NCI-H460 (cell line): ENCODE measurements at places on chromosomes 1 and 21.

- DNase-seq = no peak
Observed at GRCh38 chr1:214708321-214708955, 105.4 kb downstream of the CENPF start.

GRCh38 chr21:26759731-26760130 lies 85.5 kb downstream of the ADAMTS1 start:
- DNase-seq = no peak

DNA sequence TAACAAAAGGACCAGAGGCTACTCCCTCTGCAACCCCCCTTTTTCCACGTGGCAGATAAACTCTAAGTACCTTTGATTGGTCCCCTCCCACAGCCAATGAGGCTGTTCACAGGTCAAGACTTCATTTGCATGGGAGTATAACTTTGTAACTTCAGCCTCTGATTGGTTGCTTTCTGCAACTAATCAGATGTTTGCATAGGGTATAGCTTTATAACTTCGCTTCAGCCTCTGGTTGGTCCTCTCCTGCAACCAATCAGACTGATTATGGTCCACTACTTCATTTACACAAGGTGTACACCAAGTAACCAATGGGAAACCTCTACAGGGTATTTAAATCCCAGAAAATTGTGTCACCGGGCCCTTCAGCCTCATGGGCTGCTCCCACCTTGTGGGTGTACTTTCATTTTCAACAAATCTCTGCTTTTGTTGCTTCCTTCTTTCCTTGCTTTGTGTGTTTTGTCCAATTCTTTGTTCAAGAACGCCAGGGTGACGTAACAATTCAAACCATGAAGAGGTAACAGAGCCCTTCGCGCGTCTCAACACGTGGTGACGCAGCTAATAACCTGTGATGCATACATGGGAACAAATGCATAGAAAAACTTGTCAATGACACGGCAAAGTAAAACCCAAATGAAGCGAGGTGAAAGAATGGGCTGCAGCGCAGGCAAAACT lies 47.2 kb downstream of the VPS26C start:
- no peak for DNase-seq

- no peak for DNase-seq
Observed at GRCh38 chr21:27519361-27519760, 552.5 kb upstream of the ADAMTS5 start.

DNA sequence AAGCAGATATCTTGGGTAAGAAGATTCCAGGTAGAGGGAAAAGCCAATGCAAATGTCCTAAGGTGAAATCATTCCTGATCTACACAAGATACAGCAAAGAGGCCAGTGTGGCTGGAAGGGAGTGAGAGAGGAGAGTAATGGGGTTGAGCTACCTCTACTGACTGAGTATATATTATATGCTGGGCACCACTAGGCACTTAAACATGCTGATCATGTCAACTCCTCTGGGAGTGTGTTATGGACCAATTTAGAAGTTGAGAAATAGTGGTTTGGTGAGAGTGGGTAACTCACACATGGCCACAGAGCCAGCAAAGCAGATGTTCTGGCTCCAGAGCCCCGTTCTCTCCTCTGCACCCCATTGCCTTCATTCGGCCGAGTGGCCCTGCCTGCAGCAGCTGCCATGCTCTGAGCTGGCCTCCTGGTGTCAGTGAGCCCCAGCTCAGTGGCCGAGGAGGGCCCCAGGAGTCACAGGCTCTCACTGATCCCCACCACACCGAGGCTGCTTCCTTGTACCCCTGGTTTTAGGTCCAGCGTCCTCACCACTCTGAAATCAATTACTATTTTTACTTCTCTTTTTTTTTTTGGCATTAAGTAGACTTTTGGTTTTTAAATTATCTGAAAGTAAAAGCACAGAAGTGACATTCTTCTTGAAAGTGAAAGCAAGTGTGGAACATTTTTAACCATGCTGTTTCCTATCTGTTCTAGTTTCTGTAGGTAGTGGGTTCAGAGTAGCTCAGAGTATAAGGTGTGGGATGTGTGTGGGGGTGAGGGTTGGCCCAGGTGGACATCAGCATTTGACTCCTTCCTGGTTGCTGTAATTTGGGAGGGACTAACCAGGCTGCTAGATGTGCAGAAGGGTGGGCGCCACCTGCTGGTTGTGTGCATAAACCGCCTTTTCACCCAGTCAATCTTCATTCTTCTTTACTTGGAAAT lies 45.8 kb upstream of the CRNN start:
- peak; percentile 69 for DNase-seq

DNA sequence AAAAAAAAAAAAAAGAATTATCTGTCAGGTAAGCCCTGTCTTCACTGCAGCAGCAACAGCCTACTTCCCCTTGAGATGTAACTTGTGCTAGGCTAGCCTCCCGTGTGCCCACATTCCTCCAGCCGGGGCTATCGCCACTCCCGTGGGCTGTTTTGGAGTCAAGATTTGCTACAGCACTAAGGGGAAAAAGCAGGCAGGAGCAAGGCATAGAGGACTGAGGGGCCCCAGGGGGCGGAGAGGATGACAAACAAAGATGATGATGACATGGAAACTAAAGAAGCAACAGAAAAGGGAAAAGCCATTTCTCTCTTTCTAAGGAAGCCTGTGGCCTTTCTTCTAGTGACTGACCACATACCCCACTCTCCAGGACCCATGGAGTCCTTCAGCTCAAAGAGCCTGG lies 1.9 kb downstream of the TNFAIP8L2 start:
- no peak for DNase-seq

DNA sequence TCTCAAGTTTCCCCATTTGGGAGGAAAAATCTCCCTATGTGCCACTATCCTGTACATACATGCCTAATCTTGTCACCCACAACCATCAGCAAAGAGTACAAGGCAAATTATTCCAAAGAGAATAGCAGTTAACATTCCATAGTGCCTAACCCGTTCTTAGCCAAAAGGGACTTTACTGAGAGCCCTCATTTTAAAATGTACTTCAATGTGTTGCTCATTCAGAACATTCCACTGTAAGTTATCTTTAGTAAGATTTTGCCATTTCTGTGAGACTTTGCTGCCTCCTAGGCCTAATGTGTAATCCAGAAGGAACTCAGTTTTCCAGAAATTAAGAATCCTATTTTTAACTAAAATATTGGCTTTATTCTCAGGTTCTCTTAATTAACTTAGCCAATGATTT lies 11.3 kb upstream of the MRPL55 start:
- DNase-seq = no peak

- DNase-seq = no peak
Observed at GRCh38 chr1:169853341-169853740, 40.4 kb downstream of the SCYL3 start.

DNA sequence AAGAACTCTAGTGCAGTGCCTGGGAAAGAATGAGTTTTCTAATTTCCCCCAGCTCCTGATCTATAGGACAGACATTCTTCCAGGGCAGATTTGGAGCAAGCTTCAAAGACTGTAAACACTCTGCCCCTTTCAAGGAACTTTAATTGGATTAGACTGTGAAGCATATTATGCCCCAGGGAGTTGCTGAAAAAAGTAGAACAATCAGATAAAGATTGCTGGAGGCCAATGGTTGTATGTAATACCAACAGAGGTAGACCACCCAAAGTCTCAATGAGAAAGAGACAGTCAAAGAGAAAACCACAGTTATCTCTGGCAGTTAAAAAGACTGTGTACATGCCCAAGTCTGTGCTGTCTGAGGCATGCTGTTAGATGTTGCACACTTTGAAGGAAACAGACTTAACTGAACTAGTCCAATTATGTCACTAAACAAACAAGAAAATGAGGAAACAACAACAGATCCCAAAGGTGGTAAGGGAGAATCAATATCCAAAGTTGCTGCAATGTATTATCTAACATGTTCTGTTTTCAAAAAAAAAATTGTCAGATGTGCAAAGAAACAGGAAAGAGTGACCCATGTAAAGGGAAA lies 24.4 kb downstream of the C4BPA start:
- DNase-seq = no peak

DNA sequence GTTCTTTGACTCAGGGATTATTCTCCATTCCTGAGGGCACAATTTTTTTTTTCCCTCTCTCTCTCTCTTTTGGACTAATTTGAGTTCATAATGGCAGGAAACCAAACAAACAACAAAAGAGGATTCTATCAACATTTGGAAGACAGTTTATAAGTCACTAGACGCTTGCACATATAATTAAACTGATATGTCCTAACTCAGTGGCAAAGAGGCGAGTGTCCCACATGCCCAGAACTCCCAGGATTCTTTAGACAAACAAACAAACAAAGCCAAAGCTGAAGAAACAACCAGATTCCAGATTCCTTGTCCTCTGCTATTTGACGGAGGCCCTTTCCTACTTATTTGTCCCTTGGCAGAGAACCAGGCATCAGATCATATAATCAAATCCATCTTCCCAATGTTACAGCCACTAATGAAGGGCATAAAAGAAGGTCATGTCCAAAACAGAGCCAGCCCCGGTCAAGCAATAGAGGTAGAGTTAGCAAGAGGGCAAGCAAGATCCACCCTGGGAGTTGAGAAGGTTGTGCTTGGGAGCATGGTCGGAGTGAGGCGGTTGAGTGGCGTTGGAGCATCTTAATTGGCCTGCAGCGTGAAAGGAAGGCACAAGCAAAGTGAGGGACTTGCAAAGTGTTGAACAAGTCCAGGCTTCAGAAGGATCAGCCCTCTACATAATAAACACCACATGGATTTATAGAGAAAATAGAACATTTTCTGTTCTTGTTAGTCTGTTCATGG lies 30.3 kb downstream of the ZNF362 start:
- DNase-seq = no peak

DNA sequence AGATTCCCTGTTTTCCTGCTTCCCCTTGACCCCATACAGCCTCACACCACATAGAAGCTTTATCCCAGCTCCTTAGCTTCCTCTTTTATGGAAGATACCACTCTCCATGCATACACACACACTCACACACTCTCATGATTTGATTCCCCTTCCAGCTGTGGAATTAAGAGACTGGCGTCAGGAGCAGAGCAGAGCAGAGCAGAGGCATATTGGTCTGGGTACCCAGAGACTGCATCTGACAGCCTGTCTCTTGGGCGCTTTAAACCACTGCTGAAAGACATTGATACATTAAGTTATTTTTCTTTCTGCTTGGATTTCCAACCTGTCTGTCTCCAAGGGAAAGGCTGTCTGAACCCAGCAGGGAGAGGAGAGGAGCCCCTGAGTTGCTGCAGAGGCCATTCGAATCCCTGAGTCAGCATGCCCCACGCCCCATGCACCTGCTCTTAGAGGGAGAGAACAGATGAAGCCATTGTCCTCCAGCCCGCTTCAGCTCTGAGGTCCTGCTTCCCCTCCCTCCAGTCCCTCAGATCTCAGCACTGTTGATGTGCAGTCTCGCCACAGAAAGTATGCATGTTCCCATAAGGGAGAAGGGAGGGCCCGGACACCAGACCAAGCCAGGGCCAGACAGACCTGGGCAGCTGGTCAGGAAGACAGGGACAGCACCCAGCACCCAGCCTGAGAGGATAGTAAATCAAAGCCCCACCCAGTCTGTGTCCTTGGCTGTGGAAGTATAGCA lies 66.7 kb upstream of the GJB5 start:
- DNase-seq = no peak

- DNase-seq = no peak
Observed at GRCh38 chr21:38610623-38611251, 112.5 kb upstream of the ERG start.

DNA sequence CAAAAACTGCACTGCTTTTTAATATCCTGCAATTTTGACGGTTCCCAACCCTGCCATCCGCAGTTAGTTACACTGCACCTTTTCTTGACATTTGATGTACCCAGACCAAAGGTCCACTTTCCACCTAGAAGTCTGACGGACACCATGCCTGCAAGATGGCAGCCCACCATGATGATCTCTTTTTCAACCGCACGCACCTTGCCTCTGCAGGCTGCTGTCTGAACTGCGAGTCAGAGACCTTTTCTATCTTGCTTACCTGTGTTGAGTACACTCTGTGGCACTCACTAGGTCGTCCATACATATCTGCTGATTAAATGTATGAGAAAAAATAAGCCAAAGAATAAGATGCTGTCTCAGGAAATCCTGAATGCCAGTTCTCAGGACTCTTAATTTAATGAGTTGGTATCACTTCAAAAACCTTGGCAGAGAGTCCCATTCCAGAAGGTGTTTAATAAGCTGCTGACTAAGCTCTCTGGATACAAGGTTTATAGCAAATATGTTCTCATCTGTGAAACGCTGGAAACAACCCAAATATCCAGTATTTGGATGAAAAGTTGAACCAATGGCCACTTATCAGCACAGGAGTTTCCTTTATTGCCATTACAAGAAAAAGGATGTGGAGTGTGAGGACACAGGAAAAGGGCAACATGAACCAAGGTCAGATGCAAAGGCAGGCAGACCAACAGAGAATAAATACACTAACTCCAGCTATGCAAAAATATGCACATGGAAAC lies 37.9 kb downstream of the GNG12 start:
- DNase-seq = no peak

DNA sequence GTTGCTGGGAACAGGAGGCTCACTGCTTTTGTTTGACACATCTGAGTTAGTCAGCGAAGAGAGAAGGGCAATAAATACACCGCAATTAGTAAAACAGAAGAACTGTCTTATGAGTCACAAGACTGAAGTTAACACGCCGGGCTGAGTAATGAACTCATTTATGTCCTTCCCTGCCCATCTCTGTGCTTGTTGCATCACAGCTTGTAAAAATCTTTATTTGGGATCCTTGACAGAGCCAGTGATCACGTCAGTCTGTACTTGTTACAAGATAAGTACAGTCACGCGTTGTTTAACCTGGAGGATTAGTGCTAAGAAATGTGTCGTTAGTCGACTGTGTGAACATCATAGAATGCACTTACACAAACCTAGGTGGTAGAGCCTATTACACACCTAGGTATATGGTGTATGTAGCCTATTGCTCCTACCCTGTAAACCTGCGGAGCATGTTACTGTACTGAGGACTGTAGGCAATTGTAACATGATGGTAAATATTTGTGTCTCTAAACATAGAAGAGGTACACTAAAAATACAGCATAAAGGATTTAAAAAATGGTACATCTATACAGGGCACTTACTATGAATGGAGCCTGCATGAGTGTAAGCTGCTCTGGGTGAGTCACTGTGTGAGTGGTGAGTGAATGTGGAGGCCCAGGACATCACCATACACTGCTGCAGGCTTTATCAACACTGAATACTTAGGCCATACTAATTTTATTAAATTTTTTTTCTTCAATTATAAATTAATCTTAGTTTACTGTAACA lies 272.2 kb downstream of the TNR start:
- peak; percentile 12 for DNase-seq

- DNase-seq = peak; percentile 44
Observed at GRCh38 chr1:196660852-196661251, 9.0 kb downstream of the CFH start.

DNA sequence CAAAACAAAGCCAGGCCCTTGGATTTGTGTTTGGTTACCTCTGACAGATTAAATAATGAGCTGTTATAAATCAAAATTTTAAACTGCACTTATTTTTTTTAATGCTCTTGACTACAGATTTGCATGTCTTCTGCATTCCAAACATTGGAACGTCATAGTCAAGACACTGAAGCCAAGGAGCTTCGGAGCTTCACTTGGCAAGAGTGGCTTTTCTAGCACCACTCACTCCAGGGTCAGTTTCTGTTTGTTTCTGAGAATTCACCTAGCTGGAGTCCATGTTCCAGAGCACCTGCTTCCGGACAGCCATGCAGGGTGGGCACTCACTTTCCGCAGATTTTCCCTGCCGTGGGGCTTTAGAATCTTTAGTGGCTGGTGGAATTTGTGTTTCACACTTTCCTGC lies 202.9 kb downstream of the ZP4 start:
- DNase-seq = no peak
